Activated CD4-positive, alpha-beta memory T cell treated with anti-CD3 and anti-CD28 coated beads, Interleukin-2, amount 10 ng/mL, durations not matched to agents 7 days and 5 days (primary cell): ENCODE measurements at places on chromosomes 7 and 10. TPM values are rescaled to one million over a fixed set of nuclear protein-coding genes. Genes with fewer than 3 reads are reported as not detected.

DNA sequence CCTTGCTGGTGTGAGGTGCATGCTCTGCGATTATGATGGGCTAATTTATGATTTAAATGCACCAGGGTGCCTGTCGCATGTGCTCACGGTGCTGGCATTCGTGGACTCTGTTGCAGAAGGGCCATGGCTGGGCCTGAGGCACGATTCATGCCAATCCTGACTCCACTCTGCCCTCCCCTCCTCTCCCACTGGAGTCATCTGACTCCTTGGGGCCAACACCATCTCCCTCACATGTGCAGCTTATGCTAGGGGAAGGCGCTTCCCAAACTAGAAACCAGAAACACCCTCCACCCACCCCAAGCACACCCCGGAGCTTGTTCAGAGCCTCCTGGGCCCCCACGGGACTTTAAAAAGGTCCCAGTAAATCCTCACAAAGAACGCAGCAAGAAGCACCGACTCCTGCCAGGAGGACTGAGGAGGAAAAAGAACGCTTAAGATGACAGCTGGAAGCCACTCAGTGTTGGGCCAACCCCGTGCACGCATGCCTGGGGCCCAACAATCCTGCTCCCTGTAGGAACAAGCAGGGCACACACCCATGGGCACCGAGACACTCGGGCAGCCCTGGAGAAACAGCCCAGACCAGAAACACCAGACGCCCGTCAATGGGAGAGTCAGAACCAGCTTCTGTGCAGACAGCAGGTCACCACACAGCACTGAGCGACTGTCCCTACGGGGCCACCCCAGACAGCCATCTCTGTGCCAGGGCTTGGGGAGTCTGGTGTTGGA lies 14.1 kb downstream of the BRI3 start:
- no peak overlapping the region for H3K27ac ChIP-seq
- H3K36me3 ChIP-seq = no peaks in the 10 kb centered on the region

- H3K4me3 ChIP-seq = no peak overlapping the region
- peaks cover 4% of the 10 kb centered on the region for H3K36me3 ChIP-seq
- no peaks in the 10 kb centered on the region for H3K27me3 ChIP-seq
- no peak overlapping the region for H3K27ac ChIP-seq
- no peak for DNase-seq
- no peaks in the 10 kb centered on the region for H3K4me1 ChIP-seq
Measured at GRCh38 chr7:1843921-1844335, 173.9 kb downstream of the ELFN1 start.

GRCh38 chr10:20644421-20644820 lies 252.7 kb downstream of the NEBL start:
- no peaks in the 10 kb centered on the region for H3K36me3 ChIP-seq
- H3K27me3 ChIP-seq = no peaks in the 10 kb centered on the region
- H3K4me1 ChIP-seq = no peaks in the 10 kb centered on the region
- H3K4me3 ChIP-seq = no peak overlapping the region
- no peak for DNase-seq
- no peak overlapping the region for H3K27ac ChIP-seq

- H3K4me1 ChIP-seq = no peaks in the 10 kb centered on the region
- no peak for DNase-seq
- H3K27ac ChIP-seq = no peak overlapping the region
- H3K27me3 ChIP-seq = peaks cover 11% of the 10 kb centered on the region
Measured at GRCh38 chr10:77686096-77686495, 48.5 kb upstream of the KCNMA1 start.

GRCh38 chr7:79176859-79177477 lies 276.5 kb downstream of the MAGI2 start:
- DNase-seq = no peak
- no peak overlapping the region for H3K4me3 ChIP-seq
- no peaks in the 10 kb centered on the region for H3K4me1 ChIP-seq
- no peak overlapping the region for H3K27ac ChIP-seq
- H3K27me3 ChIP-seq = no peaks in the 10 kb centered on the region

- H3K4me1 ChIP-seq = peaks cover 24% of the 10 kb centered on the region
- no peak for DNase-seq
- no peak overlapping the region for H3K4me3 ChIP-seq
- H3K27ac ChIP-seq = peak overlapping the region; percentile 47
- H3K27me3 ChIP-seq = no peaks in the 10 kb centered on the region
Measured at GRCh38 chr7:44967571-44968446, 11.0 kb downstream of the MYO1G start.

- H3K36me3 ChIP-seq = no peaks in the 10 kb centered on the region
- H3K4me1 ChIP-seq = no peaks in the 10 kb centered on the region
- no peak for DNase-seq
- no peak overlapping the region for H3K27ac ChIP-seq
Measured at GRCh38 chr7:8500286-8500685, 66.9 kb downstream of the NXPH1 start.

EMX2 gene
- not detected for total RNA-seq

RET gene
- total RNA-seq = 0.50 TPM

CFAP70 gene
- 0.70 TPM for total RNA-seq

TFEC gene
- total RNA-seq = 0.28 TPM

IFRD1 gene
- 36.1 TPM for total RNA-seq

TMEM209 gene
- 35.5 TPM for total RNA-seq

PDE6C gene
- not detected for total RNA-seq

ASZ1 gene
- not detected for total RNA-seq

ZNF786 gene
- total RNA-seq = 7.0 TPM
